ENCODE measurements at places on chromosomes 11 and 22.

DNA sequence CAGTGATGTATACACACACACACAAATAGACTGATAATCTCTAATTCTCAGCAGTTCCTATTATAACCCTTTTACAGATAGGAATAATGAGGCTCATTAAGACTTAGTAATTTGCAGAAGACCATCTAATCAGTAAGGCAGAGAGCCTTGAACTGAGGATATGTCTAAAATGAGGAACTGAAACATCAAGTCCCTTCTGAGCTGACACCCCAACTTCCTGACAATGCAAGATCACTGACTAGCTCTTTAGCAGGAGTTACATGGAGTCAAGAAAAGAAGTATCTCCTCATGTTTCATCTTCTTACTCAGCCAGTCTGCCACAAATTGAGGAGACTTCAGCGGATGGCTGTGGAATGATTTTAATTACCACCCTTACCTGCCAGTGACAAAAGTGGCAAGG is 193.0 kb downstream of the MSANTD4 start:
- DNase-seq = no peak

DNA sequence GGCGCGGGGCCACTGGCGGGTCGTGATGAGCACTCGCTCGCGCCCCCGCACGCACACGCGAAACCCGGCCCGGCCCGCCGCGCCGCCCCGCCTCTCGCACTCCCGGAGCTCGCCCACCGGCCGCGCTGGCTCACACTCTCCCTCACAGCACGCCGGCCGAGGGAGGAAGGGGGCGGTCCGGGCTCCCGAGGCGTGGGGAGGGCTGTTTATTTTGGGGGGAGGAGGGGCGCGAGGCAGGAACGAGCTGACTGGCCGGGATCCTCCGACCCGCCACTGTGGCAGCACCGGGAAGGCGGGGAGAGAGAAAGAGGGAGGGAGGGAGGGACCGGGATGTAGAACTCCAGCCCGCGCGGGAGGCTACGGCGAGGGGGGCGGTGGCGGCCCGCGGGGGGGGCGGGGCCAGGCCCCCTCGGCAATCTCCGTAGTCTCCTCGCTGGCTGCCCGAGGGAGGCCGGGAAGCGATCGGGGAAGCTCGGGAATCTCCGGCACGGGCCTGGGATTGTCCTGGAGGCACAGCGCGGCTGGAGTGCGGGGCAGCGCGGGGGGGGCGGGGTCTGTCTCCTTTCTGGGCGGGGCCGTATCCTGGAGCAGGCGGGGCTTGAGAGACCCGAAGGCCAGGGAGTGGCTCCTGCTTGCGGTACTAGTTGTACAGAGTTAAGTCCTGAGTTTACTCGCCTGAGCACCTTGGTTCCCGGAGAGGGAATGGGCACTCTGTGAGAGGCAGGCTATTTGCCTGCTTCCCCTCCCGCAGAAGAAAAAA is at the start of gene RBFOX2:
Gene RBFOX2 (minus strand): TSS at position 179 of the 760 bp plus-strand sequence. CDS start 399 bp downstream, outside the sequence.
- peak; percentile 66 for DNase-seq

DNA sequence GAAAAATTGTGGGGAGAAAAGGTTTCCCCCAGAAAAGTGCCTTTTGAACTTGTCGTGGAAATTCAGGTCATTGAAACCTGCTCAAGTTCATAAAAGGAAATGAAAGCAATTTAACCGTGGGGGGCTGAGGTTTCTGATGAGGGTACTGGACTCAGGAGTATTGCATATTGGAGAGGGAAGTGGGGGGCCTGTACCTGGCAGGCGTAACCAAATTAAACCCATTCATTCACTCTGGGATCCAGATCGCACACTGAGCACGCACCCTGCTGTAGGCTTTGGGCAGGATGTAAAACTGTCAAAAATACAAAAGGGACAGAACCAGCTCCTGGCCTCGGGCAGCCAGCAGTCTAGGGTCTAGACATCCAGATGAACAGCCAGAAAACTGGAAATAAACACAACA is 1517.4 kb downstream of the BRD1 start:
- DNase-seq = no peak

- no peak for DNase-seq
These were observed 23.2 kb upstream of the UBASH3B start for GRCh38 chr11:122632181-122632824.

- DNase-seq = no peak
These were observed 318.1 kb upstream of the PITPNB start for GRCh38 chr22:28237112-28237511.

GRCh38 chr11:232783-233565 is 3.2 kb downstream of the SIRT3 start:
- no peak for DNase-seq

GRCh38 chr22:25448435-25449051 is 115.9 kb upstream of the GRK3 start:
- peak; percentile 13 for DNase-seq

DNA sequence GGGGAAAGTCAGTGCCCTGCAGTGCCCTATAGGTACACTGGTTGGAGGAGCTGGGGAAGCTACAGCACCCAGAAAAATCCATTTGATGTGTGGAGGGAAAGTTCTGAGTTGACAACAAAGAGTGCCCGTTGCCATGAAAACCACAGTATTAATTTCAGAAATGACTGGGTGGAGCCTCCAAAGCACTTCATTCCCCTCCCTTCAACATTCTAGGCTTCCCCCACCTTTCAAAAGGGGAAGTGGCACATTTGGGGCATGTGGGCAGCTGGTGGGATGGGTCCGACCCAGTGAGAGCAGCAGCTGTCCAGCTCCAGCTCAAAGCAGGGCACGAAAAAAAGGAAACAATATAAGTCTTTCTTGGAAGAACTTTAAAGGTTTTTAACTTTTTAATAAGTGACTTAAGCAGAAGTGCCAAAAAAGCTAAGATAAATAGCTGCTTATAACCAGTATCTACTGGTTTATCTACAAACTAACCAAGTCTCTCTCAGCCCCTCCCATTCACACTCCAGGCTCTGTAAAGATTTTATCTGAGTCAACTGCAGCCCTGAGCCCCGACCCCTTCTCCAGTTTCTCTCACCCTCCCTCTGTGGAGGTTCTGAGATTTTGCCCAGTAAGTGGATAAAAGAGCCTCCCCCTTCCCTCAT is 9.0 kb upstream of the AHNAK start:
- DNase-seq = peak; percentile 80

GRCh38 chr11:35486446-35486845 is 39.0 kb downstream of the PAMR1 start:
- DNase-seq = no peak

DNA sequence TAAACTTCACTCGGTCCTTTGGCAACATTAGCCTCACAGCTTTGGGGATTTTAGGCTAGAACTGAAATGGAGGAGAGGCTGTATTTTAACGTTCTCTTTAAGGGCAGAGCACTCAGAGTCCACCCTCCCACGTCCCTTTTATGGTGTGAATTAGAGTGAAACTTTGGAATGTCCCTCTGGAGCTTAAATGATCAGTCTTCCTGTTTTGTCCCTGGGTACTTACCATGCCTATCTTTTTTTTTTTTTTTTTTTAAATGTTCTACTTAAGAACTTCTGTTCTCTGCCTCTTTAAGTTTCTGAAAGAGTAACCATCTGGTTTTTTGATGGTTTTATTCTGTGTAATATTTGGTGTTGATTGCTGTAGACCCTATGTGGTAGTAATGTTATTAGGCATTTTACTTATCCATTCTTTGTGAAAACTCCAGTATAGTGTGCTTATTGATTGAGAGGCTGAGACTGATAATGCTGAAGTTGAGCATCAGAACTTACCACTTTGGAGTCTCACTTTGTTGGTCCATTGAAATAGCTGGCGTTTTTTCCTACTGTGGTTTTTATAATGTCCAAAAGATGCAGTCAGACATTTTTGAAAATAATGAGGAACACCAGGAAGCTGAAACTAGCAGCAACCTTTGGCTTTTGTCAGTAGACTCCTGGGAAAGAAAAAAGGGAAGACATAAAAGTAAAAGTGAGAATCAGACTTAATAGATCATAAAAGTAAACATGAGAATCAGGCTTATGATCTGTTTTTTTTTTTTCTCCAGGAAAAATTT is 11.6 kb downstream of the UVRAG start:
- DNase-seq = no peak

DNA sequence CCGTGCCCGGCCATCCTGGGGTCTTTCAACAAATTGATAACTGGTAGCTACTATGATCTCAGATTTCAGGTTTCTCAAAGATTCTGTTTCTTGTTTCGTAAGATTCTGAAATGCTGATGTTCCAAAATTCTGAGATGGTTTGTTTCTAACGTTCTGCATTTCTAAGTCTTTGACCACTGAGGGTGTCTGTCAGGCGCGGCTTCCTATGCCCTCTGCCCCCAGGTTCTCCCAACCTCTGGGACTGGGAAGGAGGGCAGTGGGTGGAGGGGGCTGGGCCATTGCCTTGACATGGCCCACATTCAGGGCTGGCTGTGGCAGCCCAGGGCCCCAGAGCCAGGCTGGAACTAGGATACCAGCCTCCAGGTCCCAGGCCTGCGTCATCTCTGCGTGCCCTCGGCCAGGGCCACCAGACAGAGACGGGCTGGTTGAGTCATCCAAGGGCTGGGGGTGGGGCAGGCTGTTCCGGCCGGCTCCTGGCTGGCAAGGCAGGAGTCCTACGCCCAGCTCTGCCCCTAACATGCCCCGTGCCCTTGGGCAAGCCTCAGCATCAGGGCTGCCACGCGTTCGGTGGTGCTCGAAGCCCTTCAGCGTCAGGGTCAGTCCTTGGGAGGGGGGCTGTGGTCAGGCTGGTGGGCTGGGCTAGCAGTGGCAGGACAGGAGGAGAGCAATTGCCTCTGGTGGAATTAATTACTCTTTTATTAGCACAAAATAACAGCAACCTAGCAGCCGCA is 5.2 kb downstream of the TMEM134 start:
- DNase-seq = no peak

GRCh38 chr22:38176170-38176741 is 5.4 kb downstream of the PLA2G6 start:
- DNase-seq = peak; percentile 54

DNA sequence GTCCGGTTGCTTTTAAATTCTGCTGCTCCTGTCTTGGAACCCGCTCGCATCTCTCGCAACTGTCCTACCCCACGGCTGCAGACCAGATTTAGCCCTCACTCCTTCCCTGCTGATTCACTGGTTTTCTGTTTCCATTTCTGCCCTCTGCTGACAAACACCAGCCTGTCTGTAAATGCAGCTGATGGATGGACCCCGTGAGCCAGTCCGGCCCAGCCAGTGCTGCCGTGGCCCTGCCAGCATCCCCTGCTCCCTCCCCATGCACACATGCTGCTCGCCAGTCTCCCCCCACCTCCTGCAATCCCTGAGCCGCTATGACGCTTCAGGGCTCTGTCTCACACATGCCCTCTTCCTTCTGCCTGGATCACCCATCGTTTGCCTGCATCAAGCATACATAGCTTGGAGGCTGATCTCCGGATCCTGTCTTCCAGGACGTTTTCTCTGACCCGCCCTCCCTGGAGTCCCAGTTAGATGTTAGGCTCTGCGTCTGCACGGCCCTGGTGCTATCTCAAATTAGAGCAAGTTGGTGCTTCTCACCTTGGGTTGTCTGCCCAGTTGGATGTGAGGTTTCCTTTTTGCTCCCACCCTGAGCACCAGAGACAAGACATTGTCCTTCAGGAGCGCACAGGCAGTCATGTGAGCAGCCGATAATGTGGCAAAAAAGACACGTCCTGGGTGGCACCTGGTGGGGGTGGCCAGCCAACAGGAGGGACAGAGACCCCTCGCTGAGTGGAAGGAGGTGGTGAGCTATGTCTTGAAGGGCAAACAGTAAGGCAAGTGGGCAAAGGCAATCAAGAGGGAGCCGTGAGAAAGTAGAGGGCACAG is 4.3 kb upstream of the ACR start:
- peak; percentile 5 for DNase-seq

DNA sequence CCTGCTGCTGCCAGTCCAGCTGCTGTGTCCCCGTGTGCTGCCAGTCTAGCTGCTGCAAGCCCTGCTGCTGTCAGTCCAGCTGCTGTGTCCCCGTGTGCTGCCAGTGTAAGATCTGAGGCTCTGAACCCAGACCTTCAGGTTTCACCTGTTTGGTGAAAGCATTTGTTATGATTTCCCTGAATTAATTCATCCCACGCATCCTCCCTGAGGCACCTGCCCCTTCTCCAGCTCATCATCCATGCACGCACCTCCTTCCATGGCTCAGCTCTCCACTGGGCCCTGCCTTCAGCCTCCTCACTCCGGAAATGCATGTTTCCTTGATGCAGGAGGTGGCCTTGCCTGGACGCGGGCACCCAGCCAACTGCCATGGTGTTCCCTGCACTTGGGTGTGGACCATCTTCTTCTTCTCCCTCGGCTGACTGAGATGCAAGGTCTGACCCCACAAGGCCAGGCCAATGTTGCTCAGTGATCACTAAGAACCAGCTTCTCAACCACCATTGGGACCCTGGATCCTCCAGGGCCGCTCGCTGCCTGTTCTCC is 788 bp downstream of the KRTAP5-10 start:
- DNase-seq = no peak

- peak; percentile 68 for DNase-seq
These were observed 1.1 kb downstream of the NEAT1 start for GRCh38 chr11:65423516-65424204.

DNA sequence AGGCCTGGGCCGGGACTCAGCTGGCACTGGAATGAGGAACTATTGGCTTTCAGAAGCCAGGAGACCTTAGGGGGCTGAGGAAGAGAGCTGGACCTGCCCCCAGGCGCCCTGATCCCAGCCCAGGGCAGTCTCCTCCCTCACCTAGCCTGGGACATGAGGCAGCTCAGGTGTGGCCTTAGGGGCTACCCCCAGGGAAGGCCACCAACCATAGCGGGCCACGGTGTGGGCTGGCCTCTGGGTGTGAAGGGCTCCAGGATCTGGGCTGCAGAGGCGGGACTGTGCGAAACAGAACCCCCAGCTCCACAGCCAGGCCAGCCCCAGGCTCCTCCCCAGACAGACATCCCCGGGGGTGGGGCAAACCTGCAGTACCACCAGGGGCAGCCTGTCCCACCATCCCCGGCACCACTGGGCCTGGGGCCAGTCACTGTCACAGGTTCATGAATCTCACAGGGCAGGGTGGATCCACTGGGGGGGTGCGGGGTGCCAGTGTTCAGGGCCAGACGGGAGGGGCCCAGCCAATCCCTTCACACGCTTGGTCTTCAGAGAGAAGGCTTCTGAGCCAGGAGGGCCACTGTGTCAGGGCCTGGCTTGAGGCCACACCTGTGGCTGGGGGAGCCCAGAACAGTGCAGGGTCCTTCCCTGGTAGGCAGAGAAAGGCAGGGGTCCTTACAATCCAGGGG is 3.5 kb downstream of the PLXNB2 start:
- DNase-seq = no peak

DNA sequence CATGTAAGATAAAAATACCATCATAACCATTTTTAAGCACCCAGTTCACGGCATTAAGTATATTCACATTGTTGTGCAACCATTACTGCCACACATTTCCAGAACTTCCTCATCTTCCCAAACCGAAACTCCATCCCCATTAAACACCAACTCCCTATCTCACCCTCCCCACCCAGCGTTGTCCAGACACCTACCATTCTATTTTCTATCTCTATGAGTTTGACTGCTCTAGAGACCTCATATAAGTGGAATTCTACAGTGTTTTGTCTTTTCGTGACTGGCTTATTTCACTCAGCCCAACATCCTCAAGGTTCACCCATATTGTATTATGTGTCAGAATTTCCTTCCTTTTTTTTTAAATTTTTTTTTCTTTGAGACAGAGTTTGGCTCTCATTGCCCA is 45.2 kb downstream of the PPFIA1 start:
- no peak for DNase-seq

GRCh38 chr22:20130731-20131596 is 640 bp upstream of the ZDHHC8 start:
- DNase-seq = peak; percentile 54

GRCh38 chr22:47381240-47381639 is 618.8 kb downstream of the TBC1D22A start:
- no peak for DNase-seq

- no peak for DNase-seq
These were observed 1449.0 kb downstream of the BRD1 start for GRCh38 chr22:48378673-48379072.

GRCh38 chr11:74157169-74157568 is 13.6 kb downstream of the C2CD3 start:
- no peak for DNase-seq

- no peak for DNase-seq
These were observed 191.1 kb downstream of the NTM start for GRCh38 chr11:131561501-131561900.
